GM10248 (cell line): ENCODE measurements at places on chromosomes 1 and 21.
A peak's percentile ranks its signal among the peaks of the same experiment; 100 is the strongest.

- peak; percentile 54 for DNase-seq
These were observed 100.1 kb upstream of the JUN start for GRCh38 chr1:58883888-58884482.

DNA sequence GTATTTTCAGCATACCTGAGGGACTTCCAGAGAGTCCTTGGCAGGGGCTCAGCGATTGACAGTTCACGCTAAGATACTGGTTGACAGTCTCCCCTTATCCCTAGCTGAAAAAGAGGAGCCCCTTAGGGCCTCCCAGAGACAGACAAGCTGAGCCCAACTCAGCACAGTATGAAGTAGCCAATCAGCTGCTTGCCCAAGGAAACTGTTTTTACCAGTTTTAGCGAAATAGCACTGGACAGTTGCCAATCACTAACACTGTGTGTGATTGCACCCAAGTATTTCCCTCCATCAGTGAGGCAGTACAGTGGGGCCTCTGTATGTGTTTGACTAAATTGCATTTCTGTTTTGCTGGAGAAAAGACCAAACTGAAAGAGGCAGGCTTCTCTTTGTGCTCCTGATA lies 27.0 kb downstream of the KHDRBS1 start:
- DNase-seq, result no peak

DNA sequence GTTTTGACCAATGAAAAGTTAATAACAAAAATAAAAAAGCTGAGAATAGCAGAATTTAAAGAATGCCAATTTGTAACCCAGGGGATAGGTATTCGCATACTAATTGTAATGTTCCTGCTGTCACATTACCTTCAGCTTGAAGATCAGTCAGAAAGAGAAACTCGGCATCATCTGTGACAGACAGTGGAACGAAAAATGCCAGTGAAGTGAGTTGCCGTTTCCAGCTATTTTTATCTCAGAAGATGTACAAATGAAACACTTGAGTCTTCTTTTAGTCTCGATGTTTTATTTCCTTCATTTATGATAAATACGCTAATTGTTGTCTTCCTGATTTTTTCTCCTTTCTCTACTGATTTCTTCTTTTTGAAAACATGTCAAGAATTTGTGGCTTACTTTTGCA lies 26.1 kb downstream of the RGS21 start:
- DNase-seq, result no peak

DNA sequence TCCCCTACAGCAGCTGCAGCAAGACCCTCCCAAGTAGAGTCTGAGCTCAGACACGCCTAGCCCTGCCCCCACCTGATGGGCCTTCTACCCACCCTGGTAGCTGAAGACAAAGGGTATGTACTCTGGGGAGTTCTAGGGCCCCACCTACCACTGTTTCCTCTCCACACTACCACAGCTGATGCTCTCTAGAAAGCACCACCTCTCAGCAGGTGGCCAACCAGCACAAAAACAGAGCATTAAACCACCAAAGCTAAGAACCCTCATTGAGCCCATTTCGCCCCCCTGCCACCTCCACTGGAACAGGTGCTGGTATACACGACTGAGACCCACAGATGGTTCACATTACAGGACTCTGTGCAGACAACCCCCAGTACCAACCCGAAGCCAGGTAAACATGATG lies 258.9 kb downstream of the SETD4 start:
- DNase-seq, result no peak

DNA sequence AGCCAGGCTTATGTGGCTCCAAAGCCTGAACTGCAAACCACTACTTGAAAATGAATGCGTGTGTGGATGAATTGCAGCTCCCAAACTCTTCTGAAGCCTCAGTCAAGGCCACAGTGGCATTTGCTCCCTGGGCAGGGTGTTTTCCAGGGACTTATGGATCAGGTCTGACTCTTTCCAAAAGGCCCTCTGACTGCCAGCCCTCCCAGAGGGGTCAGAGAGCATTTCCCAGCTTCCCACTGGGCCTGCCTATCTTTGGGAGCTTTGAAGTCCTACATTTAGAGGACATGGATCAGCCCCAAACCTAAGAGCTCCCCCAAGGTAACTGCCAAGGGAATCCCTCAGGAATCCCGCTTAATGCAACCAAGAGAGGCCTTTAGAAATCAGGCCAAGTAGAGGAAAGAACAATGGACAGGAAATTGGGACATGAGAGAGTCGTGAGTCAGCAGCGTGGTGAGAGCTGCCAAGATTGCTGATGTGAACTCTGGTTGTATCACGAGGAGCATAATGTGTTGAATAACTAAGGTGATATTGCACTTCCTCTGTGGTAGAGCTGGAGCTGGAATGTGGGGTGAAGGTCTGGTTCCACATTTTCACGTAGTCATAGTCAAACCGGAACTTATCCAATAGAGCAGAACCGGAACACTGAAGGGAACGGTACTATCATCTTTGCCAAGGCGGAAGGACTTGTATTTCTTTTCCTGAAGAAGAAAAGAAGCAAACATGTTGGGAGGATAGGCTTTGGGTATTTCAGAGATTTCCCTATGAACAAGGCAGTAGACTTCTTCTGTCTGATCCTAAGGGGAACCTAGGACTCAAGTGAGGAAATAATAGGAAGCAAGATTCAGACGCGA lies 99.4 kb upstream of the JUN start:
- DNase-seq, result no peak

DNA sequence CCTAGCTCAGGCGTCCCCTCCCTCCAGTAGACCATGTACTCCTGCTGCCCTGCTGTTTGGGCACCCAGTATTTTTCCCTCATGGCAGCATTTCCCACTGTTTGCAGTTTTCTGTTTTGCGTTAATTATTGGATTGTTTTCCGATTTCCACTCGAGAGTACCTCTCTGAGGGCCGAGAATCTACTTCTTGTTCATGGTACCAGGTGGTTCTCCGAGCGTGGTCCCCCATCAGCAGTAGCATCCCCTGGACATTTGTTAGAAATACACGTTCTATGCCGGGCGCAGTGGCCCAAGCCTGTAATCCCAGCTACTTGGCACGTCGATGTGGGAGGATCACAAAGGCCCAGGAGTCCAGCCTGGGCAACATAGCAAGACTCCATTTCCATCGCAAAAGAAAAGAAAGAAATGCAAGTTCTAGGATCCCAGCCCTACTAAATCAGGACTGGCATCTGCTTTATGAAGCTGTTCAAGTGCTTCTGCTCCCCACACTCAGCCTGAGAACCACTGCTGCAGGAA lies 690 bp downstream of the RRP1 start:
- DNase-seq, result no peak

GRCh38 chr1:234539666-234540403 lies 60.9 kb upstream of the TARBP1 start:
- no peak for DNase-seq

DNA sequence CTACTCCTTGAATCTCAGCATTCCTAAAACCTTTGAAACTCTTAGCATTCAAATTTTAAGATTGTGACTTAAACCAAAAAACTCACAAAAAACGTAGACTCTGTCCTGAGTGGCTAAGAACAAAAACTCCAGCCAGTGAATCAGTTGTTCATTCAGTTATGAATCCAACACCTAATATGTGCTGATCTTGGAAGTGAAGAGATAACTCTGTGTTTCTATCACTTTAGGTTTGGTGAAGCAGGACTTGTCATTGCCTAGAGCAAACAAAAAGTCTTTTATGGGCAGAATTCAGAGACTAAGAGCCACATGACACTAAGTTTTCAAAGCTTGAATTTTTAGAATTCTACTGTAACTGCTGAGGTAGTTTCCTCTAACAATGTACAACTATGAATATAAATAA lies 10.4 kb upstream of the GPR137B start:
- no peak for DNase-seq

DNA sequence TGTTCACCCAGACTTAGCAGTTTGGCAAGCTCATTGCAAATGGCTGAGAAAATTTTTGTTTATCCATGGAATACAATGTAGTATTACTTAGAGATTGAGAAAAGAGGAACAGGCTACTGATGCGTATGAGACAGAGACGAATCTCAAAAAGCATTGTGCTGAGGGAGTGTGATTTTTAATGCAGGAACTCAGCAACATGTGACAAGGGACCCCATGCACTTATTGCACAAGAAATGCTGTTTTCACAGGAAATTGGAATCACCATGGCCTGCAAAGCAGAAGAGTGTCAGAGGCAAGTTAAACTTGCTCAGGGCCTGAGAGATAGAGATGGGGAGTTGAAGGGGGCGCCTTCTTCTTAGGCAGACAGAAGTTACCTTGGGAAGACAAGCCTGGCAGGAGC lies 32.6 kb upstream of the TLR5 start:
- no peak for DNase-seq

GRCh38 chr1:1123581-1124507 lies 8.0 kb upstream of the C1orf159 start:
- DNase-seq, result no peak

GRCh38 chr21:24897883-24898282 lies 709.4 kb downstream of the MRPL39 start:
- DNase-seq, result no peak

DNA sequence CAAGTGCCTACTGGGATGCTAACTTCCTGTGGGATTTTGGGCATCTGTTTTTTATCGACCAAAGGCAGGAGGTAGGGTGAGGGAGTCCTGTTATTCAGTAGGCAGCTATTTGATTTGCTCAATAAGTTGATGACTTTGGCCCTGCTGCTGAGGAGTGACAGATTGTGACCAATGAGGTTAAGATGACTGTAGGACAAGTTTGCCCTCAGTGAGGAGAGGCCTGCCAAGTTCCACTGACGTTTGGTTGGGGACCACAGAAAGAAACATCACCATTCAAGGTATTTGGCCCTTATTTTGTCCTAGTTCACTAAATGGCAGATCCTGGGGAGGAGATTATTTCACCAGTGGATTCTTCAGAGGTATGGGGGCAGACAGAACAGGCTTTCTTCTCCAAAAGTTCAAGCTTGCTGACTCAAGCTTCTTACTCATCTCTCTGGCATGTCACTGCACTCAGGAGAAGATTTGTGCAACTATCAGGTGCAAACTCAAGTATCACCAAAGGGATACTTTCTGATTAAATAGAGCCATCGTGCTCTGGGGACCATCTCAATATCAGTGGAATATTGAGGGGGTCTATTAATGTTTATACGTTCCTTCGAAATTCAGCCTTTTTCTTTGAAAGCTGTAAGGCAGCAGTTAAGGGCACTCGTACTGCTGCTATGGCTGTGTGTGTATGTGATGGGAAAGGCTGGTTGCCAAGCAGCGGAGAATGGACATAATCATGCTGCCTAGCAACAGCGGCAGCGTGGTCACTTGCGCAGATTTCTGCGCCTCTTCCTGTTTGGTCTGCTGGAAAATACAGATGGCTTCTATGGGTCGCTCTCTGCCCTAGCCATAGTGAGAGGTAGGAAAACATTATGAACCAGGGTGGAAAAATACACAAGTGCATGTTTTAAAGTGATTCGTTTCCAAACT lies 78.7 kb downstream of the PBX1 start:
- DNase-seq, result no peak

DNA sequence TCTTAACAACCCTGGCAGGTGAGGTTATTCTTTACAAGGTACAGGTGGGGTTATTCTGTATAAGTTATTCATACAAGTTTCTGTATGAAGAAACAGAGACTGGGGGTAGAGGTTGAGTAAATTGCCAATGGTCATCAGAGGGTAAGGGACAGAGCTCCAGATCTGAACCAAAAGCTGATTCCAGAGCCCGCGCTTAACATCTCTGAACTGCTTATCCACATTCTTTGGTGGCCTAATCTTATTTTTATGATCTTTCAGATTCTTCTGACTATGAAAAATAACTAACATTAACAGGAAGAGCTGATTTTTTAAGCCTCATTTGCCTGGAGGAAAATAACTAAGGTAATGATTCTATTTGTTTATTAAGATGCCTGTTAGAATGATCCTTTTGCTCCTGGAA lies 63.9 kb upstream of the BARHL2 start:
- no peak for DNase-seq

- no peak for DNase-seq
These were observed 17.1 kb upstream of the ADGRB2 start for GRCh38 chr1:31781138-31781755.
